Thoracic aorta (tissue), 2 donors: ENCODE measurements at places on chromosomes 12 and 14. TPM values are rescaled to one million over a fixed set of nuclear protein-coding genes. Genes with fewer than 3 reads are reported as not detected.

- H3K4me3 ChIP-seq, result no peak overlapping the region
- no peak for DNase-seq
- H3K36me3 ChIP-seq, result no peaks in the 10 kb centered on the region
- H3K27ac ChIP-seq, result no peak overlapping the region
- no peaks in the 10 kb centered on the region for H3K4me1 ChIP-seq
- peaks cover 6% of the 10 kb centered on the region for H3K27me3 ChIP-seq
Observed at GRCh38 chr12:113477842-113478215, 6.2 kb upstream of the LHX5 start.

Gene PRR4
- total RNA-seq, result 22.7 TPM

DNA sequence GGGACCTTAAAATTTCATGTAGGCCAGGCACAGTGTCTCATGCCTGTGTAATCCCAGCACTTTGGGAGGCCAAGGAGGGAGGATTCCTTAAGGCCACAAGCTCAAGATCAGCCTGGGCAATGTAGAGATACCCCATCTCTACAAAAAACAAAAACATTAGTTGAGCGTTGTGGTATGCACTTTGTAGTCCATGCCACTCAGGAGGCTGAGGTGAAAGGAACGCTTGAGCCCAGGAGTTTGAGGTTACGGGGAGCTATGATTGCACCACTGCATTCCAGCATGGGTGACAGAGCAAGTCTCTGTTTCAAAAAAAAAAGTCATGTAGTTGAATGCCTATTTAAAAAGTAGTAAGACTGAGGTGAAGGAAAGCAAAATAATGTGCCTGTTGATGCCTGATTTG, 83.5 kb downstream of the TTC6 start:
- H3K27ac ChIP-seq, result no peak overlapping the region
- no peaks in the 10 kb centered on the region for H3K27me3 ChIP-seq
- H3K4me1 ChIP-seq, result no peaks in the 10 kb centered on the region

Gene GABARAPL1
- total RNA-seq, result 86.1 TPM

DNA sequence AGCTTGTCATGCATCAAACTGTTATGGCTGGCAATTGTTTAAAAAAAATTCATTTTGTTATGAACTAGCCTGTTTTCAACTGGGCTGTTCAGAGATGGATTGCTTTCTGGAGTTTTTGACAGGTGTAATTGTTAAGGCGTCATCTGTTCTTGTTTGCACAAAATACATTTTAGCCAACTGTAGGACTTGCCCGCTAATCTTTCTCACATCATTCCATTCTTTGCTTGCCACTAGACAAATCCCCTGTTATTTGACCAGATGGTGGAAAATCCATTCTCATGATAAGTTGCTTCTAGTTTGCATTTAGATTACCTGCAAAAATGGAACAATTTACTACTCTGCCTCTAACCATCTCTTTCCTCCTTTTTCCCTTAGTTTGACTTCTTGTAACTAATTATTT, 114.3 kb downstream of the NPAS3 start:
- no peak overlapping the region for H3K4me3 ChIP-seq
- no peaks in the 10 kb centered on the region for H3K4me1 ChIP-seq
- DNase-seq, result no peak
- no peak overlapping the region for H3K27ac ChIP-seq
- no peaks in the 10 kb centered on the region for H3K27me3 ChIP-seq

DNA sequence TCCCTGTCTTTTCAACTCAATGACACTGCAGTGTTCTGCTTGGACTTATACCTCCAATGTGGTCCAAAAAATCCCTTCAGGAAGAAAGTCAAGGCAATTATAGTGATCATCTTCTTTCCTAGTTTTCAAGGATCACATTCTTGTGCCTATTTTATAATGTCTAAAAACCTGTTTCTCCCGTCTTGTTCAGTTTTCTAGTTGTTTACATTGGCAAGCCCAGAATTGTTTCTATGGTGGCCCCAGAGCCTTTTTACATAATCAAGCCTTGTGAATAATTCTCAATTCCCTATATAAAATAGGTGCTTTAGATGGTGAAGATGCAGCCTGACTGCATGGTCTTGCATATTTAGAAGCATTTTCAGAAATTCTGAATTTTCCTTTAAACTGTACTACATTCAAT, 14.5 kb upstream of the LDHB start:
- peaks cover 4% of the 10 kb centered on the region for H3K27me3 ChIP-seq
- no peaks in the 10 kb centered on the region for H3K36me3 ChIP-seq
- no peak overlapping the region for H3K27ac ChIP-seq
- H3K4me3 ChIP-seq, result no peak overlapping the region
- DNase-seq, result no peak
- no peaks in the 10 kb centered on the region for H3K4me1 ChIP-seq

Gene GPR68
- total RNA-seq, result 1.8 TPM
